ENCODE measurements at places on chromosomes 2 and 18.

DNA sequence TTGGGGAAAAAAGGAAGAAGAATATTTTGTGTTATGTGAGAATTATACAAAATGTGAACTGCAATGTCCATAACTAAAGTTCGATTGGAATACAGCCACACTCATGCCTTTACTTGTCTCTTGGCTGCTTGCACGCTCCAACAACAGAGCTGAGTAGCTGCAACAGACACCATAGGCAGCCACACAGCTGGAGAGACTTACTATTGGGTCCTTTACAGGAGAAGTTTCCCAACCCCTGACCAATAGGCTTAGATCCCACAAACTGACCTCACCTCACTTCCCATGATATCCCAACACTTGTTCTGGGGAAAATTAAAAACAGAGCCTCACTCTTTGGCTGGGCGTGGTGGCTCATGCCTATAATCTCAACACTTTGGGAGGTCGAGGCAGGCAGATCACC lies 213.8 kb downstream of the SH3BP4 start:
- DNase-seq: no peak

DNA sequence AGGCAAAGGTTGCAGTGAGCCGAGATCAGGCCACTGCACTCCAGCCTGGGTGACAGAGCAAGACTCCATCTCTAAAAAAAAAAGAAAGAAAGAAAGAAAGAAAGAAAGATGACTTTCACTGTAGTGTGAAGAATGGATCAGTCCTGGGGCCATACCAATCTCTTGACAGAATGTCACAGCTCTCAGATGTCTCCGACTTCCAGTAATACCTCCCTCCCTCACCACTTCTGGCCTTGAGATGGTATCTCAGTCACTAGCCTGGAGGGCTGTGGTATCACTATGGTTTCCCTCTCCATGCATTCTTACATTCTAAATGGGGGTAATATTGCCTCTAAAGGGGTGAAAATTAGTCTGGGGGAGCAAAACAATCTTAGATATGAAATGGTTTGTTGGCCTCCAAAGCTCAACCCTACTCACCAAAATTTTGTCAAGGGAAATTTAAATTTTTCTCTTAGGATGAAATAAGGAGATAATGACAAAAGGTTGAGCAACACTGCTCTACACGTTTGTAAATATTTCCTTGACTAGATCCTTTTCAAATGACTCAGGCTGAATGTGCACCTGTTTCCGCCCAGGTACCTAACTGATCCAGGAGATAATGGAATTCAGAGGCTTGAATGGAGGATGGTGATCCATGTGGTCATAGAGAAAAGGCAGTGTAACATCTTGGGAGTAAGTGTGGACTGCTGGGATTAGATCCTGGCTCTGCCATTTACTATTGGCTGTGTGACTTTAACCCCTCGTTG lies 19.9 kb upstream of the SPRED2 start:
- no peak for DNase-seq

DNA sequence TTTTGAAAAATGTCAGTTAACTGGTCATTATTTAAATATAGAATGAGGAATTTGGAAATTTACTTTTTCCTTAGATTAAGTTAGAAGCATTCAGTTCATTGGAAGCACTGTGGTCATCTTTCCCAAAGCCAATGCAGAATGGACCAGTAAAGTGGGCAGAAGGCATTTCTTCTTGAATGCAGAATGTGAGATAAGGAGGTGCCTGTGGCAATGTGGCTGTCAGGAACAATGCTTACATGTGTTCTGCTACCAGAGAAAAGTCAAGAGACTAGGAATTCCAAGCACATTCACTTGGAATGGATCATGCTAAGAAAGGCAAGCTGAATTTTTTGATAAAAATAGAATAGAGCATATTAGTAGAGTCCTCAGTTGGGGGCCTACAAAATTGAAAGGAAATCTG lies 295.0 kb upstream of the KCNH7 start:
- DNase-seq: no peak

GRCh38 chr18:6962571-6963451 lies 154.8 kb downstream of the LAMA1 start:
- no peak for DNase-seq

- DNase-seq: no peak
These were observed 119.4 kb downstream of the PARD3B start for GRCh38 chr2:204664708-204665121.

GRCh38 chr2:1515073-1515430 lies 101.8 kb downstream of the TPO start:
- no peak for DNase-seq

- no peak for DNase-seq
These were observed 258.3 kb downstream of the SS18 start for GRCh38 chr18:25832001-25832604.

GRCh38 chr2:48515513-48515985 lies 14.4 kb upstream of the STON1 start:
- DNase-seq: no peak

DNA sequence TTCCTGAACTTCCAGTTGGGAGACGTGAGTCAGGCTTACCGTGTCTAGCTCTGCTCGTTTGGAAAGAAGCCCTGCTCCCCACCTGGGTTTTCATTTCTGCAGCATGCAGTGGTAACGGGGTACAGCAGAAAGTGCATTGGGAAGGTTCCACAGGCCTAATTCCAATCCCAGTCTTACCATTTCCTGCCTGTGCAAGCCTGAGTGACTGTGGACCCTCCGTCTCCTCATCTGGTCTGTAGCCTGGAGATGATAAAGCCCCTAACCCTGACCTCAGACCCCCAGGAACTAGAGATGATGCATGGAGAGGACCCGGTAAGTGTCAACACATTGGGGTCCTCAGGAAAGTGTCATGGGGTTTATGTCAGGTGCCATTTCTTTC lies 5.8 kb upstream of the PSD4 start:
- DNase-seq: no peak

- DNase-seq: no peak
These were observed 444.6 kb downstream of the PARD3B start for GRCh38 chr2:204989877-204990276.

GRCh38 chr2:11019614-11020013 lies 107.9 kb downstream of the KCNF1 start:
- no peak for DNase-seq

GRCh38 chr2:153214337-153214736 lies 264.2 kb downstream of the RPRM start:
- DNase-seq: no peak

GRCh38 chr2:28927878-28928277 lies 33.4 kb downstream of the WDR43 start:
- no peak for DNase-seq

DNA sequence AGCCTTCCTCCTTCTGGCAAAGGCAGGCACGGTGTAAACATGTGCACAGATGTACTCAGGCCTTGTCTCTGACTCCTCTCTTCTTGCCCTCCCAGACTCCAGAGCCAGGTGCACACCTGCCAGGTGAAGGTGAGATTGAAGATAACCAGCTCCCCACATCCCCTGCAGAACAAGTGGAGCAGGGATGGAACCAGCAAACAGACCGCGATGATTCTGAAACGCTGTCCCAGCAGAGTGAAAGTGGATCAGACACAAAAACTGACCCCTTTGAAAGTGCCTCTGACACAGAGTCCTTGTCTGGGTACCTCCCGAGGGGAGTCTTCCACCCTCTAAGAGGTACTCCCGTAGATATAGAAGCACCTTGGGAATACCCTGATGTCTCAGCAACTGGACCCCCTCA lies 77.2 kb downstream of the ARHGEF4 start:
- no peak for DNase-seq

- DNase-seq: no peak
These were observed 204.5 kb downstream of the ARL4C start for GRCh38 chr2:234292205-234292961.

DNA sequence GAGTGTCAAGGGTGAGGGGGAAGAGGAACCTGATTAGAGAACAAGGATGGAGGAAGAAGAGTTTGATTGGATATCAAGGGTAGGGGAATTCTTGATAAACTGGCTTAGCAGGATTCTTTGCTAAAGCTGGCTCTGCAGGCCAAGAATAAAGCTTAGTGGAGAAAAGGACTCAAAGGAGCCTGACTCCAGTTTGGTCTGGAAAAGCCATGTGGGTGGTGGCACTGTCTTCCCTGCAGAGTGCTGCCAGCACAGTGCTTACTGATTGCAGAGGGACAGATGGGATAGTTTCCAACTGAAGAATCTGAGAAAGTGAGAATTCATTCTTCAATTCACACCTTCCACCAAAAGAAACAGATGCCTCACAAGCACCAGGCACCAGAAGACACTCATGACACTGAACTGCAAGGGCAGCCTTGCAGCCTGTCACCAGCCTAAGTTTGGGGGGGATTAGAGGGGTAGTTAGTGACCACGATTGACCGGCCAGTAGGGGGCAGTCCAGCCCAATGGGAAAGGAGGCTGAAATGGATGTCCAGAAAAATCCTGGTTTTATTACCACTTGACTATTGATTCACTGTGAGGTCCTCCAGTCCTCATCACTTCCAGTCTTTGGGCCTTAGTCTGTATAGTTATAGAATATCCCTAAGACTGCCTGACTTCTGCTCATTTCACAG lies 334.5 kb downstream of the SMAD2 start:
- DNase-seq: no peak

DNA sequence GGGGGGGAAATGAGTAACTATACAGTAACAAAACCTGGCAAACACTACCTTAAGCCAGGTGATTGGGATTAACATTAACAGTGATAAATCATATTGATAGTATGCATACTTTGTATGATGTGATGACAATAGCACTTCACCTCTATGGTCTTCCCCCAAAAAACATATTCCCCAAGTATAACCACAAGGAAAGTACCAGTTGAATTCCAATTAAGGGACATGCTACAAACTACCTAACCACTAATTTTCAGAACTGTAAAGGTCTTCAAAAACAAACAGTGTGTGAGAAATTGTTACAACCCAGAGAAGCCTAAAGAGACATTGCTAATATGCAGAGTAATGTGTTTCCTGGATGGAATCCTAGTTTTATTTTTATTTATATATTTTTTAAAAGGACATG lies 152.4 kb downstream of the ZRANB3 start:
- no peak for DNase-seq

DNA sequence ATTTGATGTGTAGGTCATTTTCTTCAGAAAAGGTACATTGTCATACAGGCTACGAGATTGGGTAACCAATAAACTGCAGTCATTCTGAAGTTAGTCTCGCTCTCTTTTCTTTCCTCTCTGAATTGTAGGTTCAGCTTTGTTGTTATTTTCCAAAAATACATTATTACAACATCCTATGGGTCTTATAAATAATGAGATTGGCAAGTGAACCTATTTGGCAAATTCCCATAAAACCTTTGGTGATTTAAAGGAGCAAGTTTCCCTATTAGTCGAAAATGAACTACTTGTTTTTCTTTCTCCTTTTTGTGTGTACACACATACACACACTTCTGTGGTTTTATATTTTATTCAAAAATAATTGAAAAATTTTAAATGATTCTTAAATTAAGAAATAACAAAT lies 67.0 kb downstream of the ARHGAP28 start:
- DNase-seq: no peak

DNA sequence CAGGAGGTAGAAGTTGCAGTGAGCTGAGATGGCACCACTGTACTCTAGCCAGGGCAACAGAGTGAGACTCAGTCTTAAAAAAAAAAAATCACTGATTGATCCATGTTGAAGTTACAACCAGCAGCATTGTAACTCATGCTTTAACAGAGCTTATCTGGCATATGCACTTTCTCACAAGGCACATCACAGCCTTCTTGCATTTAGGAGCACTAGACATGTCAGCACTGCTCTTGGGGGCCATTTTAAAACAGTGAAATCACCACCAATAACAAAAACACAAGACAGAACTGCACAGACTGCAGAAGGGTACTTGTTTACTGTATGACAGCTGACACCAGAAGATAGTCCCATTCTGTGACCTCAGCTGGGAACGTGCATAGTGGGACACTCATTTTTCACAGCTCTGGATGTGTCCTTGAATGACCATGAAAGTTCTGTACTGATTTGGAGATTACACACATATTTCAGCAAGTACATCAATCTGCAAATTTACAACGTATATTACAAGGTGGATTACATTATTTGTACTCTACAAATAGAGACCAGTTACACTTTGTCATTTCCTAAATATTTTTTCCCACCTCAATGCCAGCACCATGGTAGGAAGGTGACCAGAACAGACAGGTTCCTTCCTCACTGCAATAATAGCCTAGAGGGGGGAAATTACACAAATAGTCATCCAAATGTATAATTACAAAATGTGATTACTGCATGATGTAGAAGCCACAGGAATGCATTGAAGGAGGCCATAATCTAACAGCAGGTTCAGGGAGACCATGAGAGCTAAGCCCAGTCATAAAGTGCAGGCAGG lies 35.1 kb downstream of the CCBE1 start:
- no peak for DNase-seq

DNA sequence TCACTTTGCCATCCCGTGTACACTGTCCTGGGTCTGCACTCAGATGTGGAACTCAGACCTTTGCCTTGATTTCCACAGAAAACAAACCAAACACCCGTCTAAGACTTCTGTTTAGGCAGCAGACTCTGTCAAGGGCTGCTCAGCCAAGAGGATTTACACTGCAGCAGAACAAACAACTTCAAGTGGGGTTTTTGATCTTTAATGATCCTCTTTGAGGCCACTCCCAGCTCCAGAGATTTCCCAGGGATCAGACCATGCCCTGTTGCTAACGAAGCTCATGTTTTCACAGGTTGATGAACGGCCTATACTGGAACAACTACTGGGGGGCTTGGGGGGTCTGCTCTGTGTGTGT lies 52.5 kb upstream of the LGALSL start:
- DNase-seq: no peak

DNA sequence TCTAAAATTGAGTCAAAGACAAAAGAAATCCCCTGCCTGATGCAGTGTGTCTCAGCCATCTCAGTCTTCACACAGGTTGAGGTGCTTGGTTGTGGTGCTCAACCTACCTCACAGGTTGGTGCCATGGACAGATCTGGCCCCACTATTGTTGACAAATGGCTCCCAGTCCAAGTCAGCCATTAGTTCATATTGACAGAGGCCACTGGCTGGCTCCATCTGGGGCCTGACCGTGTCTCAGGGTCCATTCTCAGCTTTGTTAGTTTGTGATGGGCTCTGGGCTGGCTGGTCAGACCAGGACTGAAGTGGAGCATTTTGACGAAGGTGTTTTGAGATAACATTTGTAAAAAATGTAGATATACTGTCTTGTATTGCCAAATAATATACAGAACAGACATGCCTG lies 36.9 kb downstream of the MRPL33 start:
- no peak for DNase-seq

DNA sequence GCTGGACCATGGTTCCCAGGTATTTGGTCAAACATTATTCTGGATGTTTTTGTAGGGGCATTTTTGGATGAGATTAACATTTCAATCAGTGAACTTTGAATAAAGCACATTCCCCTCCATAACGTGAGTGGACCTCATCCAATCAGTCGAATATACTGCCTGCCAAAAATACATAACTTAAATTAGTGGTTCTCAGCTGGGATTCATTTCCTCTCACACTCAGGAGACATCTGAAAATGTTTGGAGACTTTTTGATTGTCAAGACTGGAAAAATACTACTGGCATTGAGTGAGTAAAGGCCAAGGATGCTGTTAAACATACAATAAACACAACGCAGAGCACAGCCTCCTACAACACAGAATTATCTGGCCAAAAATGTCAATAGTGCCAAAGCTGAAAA lies 198.2 kb downstream of the MYO1B start:
- no peak for DNase-seq

- DNase-seq: no peak
These were observed 22.8 kb downstream of the CCNYL1 start for GRCh38 chr2:207734264-207734635.
